NK-92 treated with Interleukin-12 subunit alpha and Interleukin-12 subunit beta, amount 100 ng/mL, for 24 hours (cell line): ENCODE measurements at places on chromosomes 6 and 20.

- no peak for DNase-seq
Observed at GRCh38 chr6:36666826-36667591, 11.5 kb upstream of the CDKN1A start.

- no peak for DNase-seq
Observed at GRCh38 chr6:154499855-154500589, 10.5 kb downstream of the CNKSR3 start.

GRCh38 chr6:149129371-149130077, 188.0 kb upstream of the TAB2 start:
- peak; percentile 55 for DNase-seq

- no peak for DNase-seq
Observed at GRCh38 chr20:52864916-52865605, 107.1 kb upstream of the TSHZ2 start.

DNA sequence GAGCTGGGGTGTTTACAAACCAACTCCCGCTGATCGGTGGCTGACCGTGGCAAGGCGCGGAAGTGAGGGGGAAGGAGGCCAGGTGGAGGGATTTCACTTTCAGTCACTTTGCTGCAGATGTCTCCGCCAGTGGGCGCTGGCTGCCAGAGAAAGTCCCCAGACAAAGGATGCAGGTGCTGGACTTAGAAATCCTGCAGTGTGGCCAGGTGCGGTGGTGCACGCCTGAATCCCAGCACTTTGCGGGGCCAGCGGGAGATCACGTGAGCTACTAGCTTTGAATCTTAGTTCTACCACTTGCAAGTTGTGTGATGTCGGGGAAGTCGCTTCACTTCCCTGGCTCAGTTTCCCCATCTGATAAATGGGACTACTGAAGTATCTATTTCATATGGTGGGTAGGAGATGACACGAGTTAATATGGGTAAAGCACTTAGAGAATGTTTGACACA, 180.4 kb downstream of the ZNF217 start:
- no peak for DNase-seq

DNA sequence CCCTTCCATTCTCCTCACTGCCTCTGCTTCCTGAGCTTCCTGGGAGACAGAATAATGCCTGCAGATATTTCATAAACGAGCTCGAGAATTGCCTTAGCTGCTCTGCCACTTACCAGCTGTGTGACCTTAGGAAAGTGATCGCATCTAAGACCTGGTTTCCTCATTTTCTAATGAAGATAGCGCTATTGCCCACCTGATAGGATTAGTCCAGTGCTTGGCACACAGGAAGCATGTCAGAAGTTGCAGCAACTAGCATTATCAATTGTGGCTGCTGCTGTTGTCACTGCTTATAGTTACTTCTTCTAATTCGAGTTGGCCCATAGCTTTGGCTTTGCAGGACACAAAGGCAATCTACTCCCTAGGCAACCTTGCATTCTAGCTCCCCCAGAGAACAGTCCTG, 305.5 kb upstream of the SGK1 start:
- DNase-seq = no peak

DNA sequence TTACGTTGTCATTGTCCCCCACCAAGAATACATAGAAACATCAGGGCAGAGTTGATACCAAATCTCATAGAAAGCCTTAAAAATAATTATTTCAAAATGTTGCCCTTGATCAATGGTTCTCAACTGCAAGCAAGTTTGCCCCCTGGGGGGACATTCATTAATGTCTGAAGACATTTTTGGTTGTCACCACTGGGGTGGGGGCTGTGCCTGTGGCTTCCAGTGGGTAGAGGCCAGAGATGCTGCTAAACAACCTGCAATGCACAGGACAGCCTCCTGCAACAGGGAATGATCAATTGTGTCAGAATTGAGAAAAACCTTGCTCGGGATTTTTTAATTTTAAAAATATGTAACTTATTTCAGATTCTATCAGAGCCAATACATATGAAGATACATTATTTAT, 130.6 kb upstream of the DOK5 start:
- no peak for DNase-seq

GRCh38 chr20:53529658-53530057, 64.0 kb downstream of the ZNF217 start:
- DNase-seq = no peak

DNA sequence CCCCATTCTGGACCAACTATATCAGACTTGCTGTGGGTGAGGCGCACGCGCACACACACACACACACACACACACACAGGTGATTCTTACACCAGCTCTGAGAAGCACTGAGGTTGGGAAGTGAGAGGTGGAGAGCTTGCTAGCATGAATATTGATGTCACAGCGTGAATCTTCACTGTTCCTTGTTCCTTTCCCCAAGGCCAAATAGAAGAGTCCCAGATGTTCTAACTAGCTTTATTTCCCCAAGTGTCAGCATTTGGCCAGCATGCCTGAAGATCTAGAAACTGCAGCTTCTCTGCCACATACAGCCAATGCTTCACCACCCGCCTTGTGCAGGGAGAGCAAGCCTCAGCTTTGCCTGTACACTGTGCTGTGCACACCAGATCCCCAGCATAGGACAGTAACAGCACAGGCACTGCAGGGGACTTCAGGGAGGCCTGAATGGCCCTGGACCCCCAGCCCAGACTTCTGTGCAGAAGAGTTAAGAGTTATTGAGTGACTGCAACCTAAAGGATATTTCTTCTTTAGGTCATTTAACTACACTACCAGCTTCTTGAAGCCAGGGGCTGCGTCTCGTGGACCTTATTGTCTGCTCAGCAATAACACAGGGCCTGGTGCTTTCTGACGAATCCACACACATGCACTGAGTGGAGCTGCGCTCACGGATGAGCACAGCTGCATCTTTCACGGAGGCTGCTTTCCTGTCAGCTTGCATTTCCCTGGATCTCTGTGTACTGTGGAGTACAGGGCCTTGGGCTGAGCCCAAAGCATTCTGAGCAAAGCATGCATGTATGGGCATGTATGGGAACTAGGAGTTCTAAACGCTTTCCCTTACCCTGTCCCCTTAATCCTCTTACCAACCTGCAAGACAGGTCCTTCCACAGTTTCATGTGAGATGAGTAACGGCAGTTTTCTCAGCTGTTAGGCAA, 13.9 kb upstream of the CD93 start:
- no peak for DNase-seq

DNA sequence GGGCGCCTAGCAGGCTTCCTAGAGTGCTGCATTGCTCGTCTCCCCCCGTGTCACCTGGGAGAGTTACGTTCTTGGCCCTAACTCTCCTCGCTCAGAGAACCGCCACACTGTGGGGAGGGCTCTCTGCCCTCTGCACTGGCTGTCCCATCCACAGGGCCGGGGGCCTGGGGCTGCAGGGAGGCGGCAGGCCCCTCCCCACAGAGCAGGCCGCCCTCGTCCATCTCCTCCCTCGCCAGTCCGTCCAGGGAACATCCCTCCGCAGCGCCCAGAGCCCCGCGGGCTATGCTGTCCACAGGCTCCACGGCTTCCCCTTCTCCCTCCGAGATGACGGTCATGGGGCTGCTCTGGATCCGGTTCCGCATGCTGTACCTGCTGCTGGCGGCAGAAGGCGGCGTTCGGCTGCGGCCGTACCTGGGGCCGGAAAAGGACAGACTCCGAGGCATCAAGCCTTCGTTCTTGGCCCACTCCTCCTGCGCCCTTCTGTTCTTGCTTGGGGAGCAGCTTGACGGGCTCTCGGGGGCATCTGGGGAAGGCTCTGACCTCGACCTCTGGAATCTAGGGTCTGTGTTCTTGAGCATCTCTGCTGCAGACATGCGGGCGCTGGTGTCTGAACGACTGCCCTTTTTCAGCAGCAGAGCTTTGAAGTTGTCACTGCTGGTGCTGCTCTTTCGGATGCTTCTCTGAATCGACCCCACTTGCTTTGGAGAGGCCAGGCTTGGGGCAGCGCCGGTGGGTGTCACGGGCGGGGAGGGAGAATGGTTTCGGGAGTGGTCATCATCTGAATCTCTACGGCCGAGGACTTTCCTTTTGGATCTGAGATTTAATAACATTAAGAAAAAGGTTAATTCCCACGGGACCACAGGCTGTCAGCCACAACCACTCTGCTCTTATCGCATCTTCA, 20.2 kb downstream of the HEBP2 start:
- DNase-seq = no peak

DNA sequence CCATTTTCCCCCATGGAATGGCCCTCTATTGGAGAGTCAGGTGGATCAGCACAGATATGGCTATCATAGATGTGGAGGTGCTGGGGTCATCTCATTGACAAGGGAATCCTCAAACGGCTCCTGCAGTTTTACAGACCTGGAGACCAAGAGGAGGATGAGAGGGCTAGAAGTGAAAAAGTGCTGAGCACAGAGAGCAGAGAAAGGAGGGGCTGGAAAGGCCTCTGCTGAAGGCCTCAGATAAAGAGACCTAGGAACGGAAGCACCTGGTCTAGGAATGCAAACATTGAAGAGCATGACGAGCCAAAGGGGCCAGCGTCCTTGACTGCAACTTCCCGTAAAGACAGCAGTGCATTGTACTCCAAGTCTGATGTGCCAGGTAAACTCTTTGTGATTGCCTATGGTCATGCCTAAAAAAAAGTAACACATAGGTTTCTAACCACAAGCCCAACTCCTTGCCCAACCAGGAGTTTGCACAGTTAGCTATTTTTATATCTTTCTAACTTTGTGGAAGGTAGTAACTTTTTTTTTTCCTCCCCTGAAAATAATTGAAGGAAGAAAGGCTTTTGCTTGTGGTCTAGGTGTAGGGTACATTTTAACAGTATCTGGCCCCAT, 15.2 kb downstream of the RSPH4A start:
- DNase-seq = no peak

GRCh38 chr6:31157513-31158139, at the start of gene CCHCR1:
TSS of gene CCHCR1 (minus strand) at chr6:31157802. CDS start at chr6:31157600, 202 bp downstream.
- DNase-seq = no peak

DNA sequence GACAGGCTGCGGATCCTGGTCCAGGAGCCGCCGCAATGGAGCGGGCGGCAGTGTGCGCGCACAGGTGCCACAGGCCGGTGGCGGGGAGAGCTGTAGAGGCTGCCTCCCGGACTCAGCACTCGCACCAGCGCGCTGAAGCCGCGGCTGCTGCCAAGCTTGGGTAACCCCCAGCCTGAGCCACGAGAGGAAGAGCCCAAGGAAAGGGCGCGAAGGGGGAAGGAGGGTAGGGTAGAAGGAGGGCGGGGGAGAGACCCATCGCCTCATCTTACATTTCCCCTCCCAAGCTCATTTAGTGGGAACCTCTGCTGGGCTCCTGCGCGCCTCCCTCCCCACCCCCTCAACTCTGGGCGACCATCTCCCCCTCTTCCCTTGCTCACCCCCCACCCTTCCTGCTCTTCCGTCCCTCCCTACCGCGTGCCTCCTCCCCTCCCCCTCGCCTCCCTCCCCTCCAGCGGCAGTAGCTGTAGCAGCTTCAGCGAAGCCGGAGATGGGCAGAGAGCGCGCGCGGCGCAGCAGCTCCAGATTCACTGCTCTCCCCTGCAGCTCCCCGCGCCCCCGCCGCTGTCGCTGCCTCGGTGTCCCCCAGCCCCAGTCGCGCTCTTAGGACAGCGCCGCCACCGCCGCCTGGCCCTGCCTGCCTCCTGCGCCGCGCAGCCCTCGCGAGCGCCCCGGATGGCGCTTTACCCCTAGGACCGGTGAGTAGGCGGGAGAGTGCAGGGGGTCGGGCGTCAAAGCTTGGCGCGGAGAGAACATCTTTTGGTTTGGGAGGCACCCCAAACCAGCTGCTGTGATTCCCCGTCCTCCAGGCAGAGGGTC, at the start of gene FUT9:
FUT9 (plus strand) TSS at position 457 of the 816 bp plus-strand sequence. CDS start 187,182 bp downstream, outside the sequence.
- no peak for DNase-seq

- no peak for DNase-seq
Observed at GRCh38 chr6:54987633-54988290, 141.2 kb downstream of the FAM83B start.

DNA sequence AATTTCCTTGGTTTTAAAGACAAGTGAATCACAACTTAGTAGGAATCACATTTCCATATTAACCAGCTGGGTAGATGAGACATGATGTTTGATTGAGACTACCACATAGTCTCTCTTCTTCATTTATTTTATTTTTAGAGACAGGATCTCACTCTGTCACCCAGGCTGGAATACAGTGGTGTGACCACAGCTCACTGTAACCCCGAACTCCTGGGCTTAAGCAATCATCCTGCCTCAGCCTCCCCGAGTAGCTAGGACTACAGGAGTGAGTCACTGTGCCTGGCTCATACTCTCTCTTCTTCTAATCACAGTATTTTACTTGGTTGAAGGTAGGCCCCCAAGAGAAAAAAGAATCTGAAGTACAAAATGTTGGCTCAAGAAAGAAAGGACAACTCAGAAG, 80.2 kb upstream of the ASF1A start:
- peak; percentile 10 for DNase-seq

DNA sequence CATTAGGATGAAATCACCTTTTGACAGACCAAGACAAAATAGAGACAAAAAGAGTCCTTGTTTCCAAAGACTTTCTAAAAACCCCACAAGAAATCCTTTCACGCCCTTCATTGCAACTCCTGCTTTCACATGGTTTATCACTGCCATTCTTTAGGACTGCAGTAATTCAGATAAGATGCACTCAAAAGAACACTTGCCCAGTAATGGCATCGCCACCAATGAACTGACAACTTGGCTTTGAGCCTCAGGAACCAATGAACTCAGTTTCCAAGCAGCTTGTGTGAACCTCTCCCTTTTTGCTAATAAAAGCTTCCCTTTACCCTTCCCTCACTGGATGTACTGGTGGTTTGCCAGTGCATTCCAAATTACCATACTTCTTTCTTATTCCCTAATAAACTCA, 21.8 kb downstream of the OSTM1 start:
- no peak for DNase-seq

GRCh38 chr20:8216375-8217200, 84.5 kb downstream of the PLCB1 start:
- no peak for DNase-seq

DNA sequence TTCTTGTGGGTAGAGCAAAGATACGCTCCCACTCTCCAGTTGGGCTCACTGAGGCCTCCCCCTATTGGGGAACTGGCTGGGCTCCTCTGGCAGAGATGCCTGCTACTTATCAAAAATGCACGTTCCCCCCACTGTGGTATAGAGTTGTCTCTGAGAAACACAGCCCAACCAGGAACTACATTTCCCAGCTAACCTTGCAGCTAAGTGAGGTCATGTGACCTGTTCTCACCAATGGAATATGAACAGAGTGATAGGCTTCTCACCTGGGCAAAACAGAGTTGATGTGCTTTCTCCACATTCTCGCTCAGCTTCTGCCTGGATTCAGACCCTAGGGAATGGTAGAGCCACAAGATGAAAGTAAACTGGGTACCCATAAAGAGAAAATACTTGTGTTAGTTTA, 49.1 kb upstream of the PTPRT start:
- no peak for DNase-seq

- no peak for DNase-seq
Observed at GRCh38 chr6:19268117-19268516, 569.1 kb upstream of the ID4 start.

GRCh38 chr6:73525546-73526330, 4.9 kb upstream of the EEF1A1 start:
- DNase-seq = no peak
